Putamen (tissue), 1 donor: ENCODE measurements at places on chromosomes 4 and X.

DNA sequence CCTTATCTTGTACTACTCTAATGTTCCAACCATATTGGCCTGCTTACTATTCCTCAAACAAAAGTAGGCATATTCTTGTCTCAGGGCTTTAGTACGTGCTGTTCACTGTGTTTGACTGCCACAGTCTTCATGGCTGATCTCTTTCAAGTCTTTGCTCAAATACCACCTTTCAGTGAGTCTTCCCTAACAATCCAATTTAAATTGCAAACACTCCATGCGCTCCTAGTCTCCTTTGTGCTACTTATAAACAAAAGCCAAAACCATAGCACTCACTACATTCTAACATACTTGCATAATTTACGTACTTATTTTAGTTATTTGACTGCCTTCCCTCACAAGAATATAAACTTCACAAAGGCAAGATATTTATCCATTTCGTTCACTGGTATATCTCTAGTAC, 1.7 kb upstream of the ART3 start:
- DNase-seq: no peak

DNA sequence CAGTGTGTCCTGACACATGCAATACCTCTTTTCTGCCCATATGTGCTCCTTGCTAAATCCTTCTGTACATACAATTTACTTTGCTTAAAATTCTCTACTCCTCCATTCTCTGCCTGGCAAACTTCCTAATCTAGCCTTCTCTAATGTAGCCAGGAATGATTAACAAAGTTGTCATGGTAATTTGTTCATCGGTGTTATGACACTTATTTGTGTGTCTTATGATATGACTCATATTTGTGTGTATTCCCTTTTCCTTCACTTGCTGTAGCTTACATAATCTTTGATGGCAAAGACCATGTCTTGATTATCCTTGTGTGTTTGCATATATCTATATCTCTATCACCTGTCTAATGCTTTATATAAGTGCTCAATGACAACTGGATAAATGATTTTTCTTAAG, 133.3 kb downstream of the COL25A1 start:
- no peak for DNase-seq

GRCh38 chrX:69813677-69814076, 197.8 kb downstream of the EDA start:
- no peak for DNase-seq

DNA sequence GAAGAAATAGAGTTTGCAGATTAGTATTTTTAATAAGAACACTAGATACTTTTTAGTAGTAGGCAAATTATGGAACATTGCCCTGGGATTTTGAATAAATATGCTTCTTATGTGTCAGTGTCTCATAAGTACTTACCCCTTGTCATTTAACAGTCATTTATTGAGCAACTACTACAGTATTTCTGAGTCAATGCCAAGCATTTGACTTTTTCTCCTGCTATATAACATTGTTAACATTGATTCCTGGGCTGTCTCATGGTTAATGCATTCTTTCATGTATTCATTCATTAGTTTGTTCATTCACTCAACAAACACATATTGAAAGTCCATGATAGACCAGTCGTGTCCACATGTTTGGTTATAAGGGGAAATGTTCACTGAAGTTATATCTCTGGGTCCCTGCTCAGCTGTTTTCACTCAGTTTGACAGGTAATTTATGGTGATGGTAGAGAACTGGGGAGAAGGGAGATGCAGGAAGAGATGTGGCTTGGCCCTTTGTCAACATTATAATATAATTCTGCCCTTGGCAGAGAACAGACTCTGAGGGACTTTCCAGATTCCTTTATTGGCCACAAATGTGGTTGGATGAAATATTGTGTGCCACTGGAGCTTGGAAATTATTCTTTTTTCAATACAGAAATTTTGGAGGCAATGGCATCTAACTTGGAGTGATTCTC, 49.8 kb downstream of the OSTC start:
- DNase-seq: no peak

- DNase-seq: no peak
These were observed 43.1 kb downstream of the ZGRF1 start for GRCh38 chr4:112593438-112594133.

- DNase-seq: no peak
These were observed 192.8 kb downstream of the SLC7A11 start for GRCh38 chr4:138049355-138049754.

DNA sequence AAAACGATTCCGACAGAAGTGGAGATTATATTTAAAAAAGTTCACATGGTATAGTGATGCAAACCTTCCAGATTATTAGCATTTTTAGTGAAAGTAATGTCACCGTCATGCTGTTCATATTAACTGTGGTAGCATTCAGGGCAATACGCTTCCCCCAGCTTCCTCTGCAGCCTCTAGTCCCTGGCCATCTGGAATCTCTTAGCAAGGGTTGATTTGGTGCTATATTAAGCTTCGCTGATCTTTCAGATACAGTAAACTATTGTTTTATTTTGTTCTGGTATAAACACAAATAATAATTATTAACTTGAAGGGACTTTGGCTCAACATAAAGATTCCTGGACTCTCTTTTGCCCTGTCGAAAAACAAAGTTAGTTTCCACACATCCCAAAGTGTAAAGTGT, 1080.5 kb upstream of the TENM3 start:
- DNase-seq: no peak

DNA sequence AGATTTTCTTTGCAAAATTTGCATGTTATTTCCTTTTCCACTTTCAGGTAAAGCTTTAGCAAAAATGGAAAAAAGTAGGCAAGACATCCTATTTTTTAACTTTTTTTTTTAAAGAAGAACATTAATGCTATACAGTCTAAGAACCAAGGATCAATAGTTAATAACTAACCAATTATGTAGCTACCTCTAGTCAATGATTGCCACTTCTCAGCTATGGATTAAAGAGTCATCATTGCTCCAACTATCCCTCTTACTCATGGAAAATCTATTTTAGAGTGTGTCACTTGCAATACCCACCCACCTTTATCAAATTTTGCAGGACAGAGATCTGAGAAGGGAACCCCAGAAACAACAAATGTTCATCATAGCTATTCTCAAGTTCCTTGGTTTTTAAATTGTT, 223.1 kb downstream of the ANK2 start:
- DNase-seq: no peak

GRCh38 chrX:49019599-49020249, 17.7 kb upstream of the GRIPAP1 start:
- DNase-seq: no peak

DNA sequence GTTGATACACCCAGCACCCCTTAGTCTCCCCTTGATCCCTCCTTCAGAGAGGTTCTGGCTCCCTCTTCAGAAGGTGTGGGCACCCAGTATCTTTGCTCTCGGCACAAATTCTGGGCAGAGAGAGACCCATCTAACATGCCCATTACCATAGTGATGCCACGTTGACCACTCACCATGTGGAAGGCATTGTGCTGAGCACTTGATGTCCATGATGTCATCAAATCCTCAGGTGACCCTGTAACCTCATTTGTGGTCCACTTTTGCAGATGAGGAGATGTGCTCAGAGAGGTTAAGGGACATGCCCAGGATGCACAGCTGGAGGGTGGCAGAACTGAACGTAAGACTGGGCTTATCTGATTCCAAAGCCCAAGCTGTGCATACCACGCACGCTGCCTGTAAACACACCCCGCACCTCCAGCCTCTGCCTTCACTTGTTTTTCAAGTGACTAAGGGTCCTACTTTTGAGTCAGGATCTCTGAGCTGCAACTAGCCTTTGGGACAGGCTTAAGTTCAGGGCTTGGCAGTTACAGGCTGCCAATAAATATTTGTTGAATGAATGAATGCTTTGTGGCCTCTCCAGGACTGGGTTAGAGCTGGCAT, 55.2 kb downstream of the HTRA3 start:
- DNase-seq: no peak

DNA sequence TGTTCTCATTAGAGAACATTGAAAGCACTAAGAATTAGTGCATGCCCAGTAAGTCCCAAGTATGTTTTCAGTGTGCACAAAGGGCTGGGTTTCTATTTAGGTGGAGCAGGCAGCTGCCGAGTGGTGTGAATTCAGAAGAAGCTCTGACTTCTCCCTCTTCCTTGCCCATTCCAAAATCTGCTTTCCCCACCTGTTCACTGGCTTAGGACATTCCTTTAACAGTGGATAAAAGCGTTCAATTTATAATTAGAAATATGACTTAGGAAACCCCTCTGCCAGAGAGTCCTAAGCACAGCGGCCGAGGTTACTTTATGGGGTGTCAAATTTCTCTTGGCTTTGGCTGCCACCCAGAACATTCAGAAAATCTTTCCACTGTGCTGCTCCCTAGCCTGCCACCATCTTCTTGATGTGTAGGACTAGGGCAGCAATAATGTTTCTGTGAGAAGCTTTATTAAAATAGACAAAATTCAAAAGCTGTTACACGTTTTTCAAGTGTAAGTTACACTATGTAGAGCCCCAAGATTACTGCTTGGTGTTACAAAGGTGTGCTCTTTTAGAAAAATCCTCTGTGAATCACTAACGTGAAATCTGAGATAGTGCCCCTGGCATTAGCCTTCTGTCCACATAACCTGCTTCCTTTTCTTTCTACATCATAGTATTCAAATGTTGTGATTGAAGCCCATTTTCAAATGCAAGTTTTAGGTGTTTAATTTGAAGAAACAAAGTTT, 191.6 kb upstream of the ANKRD50 start:
- no peak for DNase-seq

GRCh38 chrX:125101971-125102755, 217.5 kb upstream of the TEX13C start:
- DNase-seq: no peak

- no peak for DNase-seq
These were observed 3.5 kb downstream of the GPR34 start for GRCh38 chrX:41692162-41692749.

- no peak for DNase-seq
These were observed 10.2 kb upstream of the N4BP2 start for GRCh38 chr4:40046311-40046980.

- DNase-seq: no peak
These were observed 71.8 kb downstream of the FBXO8 start for GRCh38 chr4:174211622-174212044.

GRCh38 chr4:141684785-141685184, 48.4 kb downstream of the IL15 start:
- DNase-seq: no peak

DNA sequence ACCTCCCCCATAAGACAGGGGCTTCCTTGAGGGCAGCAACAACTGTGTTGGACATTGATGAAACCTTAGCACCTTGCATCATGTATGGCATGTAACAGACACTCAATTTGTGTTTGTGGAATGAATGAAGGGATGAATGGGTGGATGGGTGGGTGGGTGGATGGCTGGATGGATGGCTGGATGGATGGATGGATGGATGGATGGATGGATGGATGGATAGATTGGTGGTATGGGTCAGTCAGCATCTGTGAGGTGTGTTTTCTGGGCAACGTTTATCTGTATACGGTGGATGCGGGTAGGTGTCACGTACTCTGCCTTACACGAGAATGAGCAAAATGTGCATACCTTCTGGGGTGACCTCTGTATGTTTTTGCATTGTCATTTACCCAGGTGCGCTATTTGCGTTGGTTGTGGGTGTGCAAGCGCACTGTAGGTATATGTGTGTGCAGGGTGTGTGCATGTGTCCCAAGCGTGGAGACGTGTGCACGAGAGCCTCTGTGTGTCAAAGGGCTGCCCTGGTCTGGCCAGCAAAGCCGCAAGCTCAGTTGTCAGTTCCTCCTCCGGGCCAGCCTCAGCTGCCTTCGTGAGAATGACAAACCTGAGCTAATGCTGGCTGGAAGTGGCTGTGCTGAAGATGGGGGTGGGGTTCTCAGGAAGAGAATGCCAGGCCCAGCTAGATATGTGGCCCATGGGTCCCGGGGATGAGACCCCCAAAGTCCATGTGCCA, 26.5 kb downstream of the ELF4 start:
- no peak for DNase-seq

DNA sequence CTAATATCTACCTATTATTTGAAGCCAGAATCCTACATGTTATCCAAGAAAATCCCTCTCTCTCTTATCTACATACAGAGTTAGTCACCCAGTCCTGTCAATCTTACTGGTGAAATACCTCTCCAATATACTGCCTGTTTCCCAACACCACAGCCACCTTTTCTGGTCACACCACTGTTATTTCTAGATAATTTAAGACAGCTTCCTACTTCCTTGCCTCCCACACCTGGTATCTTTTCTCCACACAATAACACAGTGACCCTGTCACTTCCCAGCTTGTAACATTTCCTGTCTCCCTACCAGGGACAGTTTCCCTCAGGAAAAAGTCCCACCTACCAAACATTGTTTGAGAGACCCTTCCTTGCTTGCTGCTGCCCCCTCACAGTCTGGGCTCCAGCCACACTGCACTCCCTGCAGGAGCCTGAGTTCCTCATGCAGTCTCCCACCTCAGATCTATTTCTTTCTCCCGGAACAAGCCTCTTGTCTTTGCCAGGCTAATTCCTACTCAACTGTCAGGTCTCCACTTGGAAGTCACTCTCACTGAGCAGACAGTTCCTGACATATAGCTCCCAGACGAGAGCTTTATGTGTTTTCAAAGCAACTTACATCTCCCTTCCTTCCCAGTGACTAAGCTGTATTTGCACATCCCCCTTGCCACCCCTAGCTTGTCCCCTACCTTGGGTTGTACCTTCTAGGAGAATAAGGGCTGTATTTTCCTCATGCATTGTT, 73.6 kb upstream of the QRFPR start:
- no peak for DNase-seq

DNA sequence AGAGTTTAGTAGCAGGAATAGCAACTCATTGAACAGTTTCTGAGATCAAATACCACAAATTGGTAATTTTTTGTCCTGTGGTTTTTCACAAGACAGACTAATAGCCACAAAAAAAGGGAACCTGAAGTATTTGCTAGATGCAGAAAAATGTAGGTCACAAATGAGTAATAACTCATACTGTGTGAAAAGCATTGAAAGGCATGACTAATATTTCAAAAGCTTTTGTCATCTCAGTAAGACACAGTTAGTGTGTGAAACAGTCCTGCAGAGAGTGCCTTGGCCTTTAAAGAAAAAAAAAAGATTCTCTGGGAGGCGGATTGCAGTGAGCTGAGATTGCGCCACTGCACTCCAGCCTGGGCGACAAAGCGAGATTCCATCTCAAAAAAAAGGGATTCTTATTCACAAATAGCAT, 31.4 kb upstream of the SLC25A31 start:
- DNase-seq: peak; percentile 35

GRCh38 chr4:92789741-92790140, 486.0 kb downstream of the GRID2 start:
- DNase-seq: no peak

- DNase-seq: no peak
These were observed 830.9 kb downstream of the TECRL start for GRCh38 chr4:63578383-63578782.

GRCh38 chr4:2066571-2067445, 7.7 kb downstream of the NAT8L start:
- DNase-seq: no peak
